ENCODE measurements at places on chromosomes 16 and 17. TPM values are rescaled to one million over a fixed set of nuclear protein-coding genes. Genes with fewer than 3 reads are reported as not detected.

The SENP3 gene
- total RNA-seq: 102 TPM

The TP53TG3 gene
- 0.57 TPM for total RNA-seq

The CLEC18A gene
- total RNA-seq: not detected

The KLHL36 gene
- 23.6 TPM for total RNA-seq

The HCRT gene
- not detected for total RNA-seq

The TP53TG3B gene
- 0.37 TPM for total RNA-seq

The TNFSF12 gene
- 12.5 TPM for total RNA-seq

The SLC38A8 gene
- not detected for total RNA-seq

The MFAP4 gene
- not detected for total RNA-seq

The SNAI3 gene
- not detected for total RNA-seq

The DHX58 gene
- 0.12 TPM for total RNA-seq

The IRX5 gene
- 1.7 TPM for total RNA-seq

The MYH2 gene
- not detected for total RNA-seq

The CLEC18C gene
- total RNA-seq: not detected

The TIMM22 gene
- total RNA-seq: 27.8 TPM

The IL32 gene
- 23.5 TPM for total RNA-seq

The GINS2 gene
- 31.6 TPM for total RNA-seq

The AIPL1 gene
- not detected for total RNA-seq

The TCAP gene
- total RNA-seq: 0.64 TPM

The PLEKHG4 gene
- total RNA-seq: 18.3 TPM

The LPO gene
- total RNA-seq: not detected

The MILR1 gene
- total RNA-seq: 1.8 TPM

The CCDC40 gene
- 4.5 TPM for total RNA-seq

The IL17C gene
- not detected for total RNA-seq

The SLC16A11 gene
- total RNA-seq: not detected

The OR3A3 gene
- not detected for total RNA-seq

The ATP5PD gene
- total RNA-seq: 526 TPM

Measured in A549 treated with CpdA at 1 μM for 4 hours (cell line).